Activated T-cell treated with anti-CD3 and anti-CD28 coated beads for 1 hour (primary cell): ENCODE measurements at places on chromosomes 5 and 9.

DNA sequence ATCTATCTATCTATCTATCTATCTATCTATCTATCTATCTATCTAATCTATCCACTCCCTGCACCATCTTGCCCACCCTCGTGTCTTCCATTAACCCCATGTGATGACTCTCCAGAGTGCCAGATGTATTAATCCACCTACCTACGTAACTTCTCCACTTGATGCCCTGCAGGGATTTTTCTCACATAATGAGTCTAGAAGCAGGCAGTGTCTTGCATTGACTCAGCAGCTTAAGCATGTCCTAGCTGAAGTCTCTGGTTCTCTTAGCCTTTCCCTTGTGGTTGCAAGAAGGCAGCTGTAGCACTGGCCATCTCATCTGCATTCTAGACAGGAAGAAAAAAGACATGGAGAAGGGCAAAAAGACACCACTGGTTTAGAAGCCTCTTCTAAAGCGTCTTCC, 96.7 kb upstream of the ALDH1B1 start:
- no peak for DNase-seq

- DNase-seq: no peak
Observed at GRCh38 chr5:167886196-167886595, 405.2 kb upstream of the WWC1 start.

- DNase-seq: no peak
Observed at GRCh38 chr5:80759866-80760577, 105.2 kb upstream of the DHFR start.

- no peak for DNase-seq
Observed at GRCh38 chr5:31197183-31197582, 3.7 kb downstream of the CDH6 start.

DNA sequence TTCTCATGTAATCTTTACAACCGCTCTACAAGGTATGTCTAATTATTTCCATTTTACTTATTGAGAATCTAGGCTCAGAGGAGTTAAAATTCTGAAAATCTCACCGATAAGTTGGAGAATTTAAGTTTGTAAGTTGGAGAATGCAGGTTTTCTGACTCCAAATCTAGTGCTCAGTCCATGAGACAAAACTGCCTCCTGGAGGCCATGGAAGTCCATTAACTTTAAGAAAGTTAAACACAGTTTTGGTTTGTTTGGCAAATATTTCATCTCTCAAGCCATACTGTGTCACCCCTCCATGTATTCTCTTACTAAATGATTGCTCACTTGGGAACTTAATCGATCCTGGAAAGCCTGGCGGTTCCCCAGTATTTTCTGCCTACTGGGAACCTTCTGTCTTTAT, 52.6 kb downstream of the INIP start:
- no peak for DNase-seq
